ELR (cell line): ENCODE measurements at places on chromosomes 13 and 19.

- no peak for DNase-seq
Measured at GRCh38 chr19:1134431-1134830, 30.6 kb downstream of the GPX4 start.

DNA sequence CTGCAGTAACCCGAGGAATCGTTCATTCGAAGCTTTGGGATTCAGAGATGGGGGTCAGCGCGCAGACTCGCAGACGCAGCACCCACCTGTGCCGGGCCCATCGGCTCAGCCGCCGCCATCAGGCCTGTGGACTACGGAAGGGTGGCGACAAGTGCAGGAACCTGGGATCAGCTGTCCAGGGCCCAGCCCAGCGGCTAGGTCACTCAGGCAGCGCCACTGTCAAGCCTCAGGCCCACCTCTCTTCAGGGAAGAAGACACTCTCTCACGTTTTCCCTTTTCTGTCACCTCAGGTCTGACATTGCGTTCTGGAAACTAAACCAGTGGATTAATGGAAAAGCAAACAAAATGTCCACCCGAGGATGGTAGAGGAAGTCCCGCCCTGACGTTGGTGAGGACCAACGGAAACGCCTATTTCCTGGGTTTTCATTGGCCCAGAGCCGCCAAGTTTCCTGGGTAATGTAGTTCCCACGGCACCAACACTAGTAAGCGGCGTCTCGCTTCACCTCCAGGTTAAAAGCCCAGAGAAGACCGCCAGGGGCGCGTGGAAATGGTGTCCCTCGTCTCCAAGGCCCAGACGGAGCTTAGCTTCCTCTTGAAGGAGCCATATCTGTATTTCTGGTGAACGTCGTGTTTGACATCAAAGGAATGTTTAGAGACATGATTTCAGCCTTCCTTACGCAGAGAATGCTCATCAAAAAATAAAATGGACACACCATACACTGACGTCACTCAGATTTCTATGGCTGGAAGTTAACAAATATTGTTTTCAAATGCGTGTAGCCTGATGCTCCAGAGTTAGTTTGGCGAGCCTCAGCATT lies at the start of gene ZNF772:
Gene ZNF772, minus strand, starts transcription at position 376 of the 818 bp plus-strand sequence. Its CDS starts 257 bp downstream, at position 119.
- peak; percentile 97 for DNase-seq

DNA sequence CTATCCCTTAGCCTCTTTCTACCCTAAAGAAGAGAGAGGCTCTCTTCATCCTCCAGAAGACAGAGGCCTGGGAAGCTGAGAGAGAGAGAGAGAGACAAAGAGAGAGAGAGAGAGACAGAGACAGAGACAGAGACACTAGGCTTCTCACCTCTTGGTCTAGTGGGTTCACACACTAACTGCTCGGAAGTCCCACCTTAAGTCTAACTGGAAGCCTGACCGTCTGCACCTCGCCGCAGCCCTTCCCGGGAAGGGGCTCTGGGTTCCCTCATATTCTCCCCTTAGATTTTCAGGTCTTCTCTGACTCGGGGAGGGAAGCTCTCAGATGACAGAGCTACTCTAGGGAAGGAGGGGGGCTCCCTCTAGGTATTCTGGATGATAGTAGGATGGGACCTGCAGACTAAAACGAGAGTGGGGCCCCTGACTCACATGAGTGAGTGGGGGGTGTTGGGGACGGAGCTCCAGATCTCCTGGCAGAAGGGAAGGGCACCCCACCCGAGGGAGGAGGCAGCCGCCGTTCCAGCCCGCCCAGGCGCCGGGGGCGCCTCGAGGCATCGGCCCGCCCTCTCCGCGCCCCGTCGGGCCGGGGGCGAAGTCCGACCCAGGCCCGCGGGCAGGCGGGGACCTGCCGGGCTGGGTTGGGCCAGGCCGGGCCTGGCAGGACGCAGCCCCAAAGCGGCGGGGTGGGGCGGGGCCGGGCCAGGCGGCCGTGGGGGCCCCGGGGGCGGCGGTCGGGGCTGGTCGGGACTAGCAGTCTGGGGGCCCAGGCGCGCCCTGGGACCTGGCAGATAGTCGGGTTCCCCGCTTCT lies 2.0 kb upstream of the JUNB start:
- peak; percentile 56 for DNase-seq

- DNase-seq = no peak
Measured at GRCh38 chr19:41700381-41701195, 7.8 kb upstream of the CEACAM5 start.

DNA sequence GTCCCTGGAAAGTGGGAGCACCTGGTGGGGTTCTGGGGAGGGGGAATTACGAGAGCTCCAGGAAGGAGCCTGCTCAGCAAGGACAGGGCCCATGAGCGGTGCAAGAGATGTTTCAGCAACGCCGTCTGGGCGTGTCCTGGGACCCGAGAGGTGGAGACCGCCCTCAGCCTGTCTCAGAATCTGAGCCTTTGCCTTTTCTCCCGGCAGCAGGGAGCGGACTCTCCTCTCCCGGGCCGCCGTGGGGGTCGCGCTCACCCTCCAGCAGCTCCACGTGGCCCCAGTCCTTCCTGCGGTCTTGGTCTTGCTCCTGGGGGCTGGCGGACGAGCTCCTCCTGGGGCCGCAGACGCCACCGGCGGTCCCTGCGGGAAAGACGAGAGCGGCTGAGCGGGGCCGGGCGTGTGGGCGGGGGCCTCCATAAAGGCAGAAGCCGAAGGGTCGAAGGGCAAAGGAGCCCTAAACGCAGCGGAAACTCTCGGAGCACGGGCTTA lies 714 bp downstream of the POLRMT start:
- DNase-seq = peak; percentile 78

- no peak for DNase-seq
Measured at GRCh38 chr19:17447704-17448130, 751 bp downstream of the TMEM221 start.

DNA sequence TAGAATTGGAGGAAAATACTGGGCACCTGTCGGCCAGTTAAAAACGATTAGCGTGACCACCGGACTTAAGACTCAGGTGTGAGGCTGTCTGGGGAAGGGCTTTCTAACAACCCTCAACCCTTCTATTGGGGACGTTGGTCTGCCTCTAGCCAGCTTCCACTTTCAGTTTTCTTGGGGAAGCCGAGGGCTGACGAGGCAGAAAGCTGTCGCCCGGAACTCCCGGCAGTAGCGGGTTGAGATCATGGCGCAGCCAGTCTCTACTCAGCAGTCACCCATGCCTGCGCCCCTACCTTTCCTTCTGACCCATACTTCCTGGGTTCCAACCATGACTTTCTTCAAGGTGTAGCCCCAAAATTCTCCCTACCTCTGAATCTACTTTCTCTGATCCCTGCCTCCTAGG lies 1424.1 kb downstream of the SLITRK1 start:
- DNase-seq = no peak

DNA sequence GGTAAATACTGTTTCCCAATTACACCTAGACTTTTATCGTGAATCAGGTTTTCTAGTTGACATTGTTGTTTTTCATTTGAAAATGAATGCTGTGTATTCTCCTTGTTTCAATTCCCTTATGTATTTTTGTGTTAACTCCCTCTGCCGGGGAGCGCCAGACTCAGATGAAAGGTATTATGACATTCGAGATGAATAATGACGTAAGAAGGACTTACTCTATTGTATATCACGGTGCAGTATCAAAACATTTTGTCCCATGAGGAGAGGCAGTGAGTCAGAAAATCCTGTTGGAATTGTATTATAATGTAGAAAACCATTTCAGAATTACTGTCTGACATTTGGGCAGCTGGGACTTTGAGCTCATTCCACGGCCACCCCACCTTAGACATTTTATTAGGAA lies 61.6 kb downstream of the LRCH1 start:
- no peak for DNase-seq
